Immature natural killer cell (primary cell): ENCODE measurements at places on chromosomes 11 and 22.

DNA sequence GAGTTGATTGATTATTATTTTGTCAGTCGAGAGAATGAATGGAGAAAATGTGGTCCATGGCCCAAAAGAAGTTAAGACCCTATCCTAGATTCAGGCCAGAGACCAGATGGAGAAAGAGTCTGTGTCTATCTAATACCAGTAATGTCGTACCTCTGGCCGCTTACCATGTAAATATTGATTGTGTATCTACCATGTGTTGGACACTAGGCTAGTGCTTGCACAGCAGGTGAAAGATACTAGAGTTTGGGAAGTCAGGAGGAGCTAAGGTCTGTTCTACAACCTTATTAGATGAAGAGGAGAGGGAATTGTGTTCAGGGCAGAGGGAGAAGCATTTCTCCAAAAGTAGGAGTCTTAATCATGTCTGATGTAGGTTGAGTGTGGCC is 31.8 kb downstream of the PIK3IP1 start:
- DNase-seq: no peak

DNA sequence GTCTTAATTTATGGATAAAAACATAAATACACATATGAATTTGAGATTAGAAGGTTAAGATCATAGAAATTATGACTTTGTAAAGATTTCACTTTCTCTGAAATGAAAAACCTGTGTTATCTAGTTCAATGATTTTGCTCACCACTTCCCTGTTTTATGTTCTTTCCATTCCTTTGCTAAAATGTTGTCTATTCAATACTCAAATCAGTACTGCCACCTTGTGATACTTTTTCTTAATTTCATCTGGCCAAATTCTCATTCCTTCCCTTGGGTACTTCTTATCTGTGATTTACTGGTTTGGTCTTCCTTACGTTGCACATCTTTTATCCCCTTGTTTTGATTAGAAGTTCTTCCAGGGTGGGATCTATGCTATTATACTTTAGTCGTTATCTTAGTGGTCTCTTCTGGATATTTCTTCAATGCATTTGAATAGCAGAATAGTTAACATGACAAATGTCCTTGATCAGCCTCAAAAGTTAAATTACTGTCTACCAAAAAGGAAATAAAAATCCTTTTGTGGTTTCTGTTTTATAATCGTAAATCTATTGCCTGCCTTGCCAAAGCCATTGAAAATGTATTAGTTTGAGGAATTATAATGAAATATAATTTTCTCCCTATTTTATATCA is 197.0 kb downstream of the PGR start:
- DNase-seq: no peak

DNA sequence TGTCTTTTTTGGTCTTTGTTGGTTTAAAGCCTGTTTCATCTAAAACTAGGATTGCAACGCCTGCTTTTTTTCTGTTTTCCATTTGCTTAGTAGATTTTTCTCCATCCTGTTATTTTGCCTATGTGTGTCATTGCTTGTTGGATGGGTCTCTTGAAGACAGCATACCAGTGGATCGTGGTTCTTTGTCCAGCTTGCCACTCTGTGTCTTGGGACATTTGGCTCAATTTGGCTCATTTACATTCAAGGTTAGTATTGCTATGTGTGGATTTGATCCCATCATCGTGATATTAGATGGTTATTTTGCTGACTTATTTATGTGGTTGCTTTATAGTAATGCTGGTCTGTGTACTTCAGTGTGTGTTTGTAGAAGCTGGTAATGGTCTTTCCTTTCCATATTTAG is 31.4 kb upstream of the ANKK1 start:
- no peak for DNase-seq

DNA sequence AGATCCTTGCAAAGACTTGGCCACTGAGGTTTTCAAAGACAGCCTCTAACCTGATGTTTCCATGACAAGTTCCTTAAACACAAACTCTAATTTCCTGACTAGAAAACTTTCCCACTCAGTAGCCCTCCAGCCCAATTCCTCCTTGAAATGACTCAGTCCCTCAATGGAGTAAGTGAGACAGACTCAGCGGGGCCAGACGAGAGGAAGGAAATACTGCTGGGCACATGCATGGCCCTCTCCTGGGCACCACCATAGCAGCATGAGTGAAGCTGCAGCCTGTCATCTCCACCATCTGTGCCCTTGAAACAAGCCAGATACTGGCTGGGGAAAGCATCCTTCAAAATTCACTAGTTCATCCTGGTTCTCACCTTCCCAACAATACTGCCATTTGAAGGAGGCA is 76.2 kb upstream of the GDPD4 start:
- no peak for DNase-seq

DNA sequence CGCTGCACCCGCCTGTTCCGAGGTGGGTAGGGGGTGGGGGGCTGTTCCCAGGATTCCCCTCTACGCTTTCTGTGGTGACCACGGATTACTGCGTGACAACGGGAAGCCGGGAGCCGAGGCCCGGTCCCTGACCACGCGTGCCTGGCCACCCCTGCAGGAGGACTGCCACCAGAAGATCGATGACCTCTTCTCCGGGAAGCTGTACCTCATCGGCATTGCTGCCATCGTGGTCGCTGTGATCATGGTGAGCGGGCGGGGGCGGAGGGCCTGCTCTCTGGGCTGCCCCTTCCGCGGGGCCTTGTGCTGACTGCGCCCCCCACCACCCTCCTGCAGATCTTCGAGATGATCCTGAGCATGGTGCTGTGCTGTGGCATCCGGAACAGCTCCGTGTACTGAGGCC is 4.1 kb upstream of the TSSC4 start:
- no peak for DNase-seq

DNA sequence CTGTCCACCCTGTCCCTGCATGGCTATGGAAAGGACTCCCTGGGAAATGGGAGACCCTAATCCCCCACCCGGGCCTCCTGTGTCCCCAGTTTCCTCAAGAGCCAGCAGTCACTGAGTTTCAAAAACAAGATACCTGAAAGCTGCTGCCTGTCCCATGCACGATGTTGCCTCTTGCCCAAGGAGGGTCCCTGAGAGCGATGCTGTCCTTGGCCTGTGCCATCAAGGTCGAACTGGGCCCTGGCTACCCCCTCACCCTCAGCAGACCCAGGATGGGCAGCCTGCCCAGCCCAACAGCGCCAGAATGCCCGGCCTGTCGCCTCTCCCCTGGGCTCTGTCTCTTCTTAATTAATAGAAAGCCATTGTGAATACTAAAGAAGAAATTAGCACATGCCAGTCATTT is 104.5 kb upstream of the LMO1 start:
- DNase-seq: no peak

DNA sequence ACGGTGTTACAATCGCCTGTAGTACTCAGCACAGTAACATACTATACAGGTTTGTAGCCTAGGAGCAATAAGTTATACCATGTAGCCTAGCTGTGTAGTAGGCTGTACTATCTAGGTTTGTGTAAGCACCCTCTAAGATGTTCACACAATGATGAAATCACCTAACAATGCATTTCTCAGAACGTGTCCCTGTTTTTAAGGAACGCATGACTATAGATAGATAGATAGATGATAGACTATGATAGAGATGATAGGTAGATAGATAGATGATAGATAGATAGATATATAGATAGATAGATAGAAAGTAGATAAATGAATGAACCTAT is 203.9 kb downstream of the FAM76B start:
- no peak for DNase-seq
